HepG2 (cell line): ENCODE measurements at places on chromosomes 7 and 10. TPM values are rescaled to one million over a fixed set of nuclear protein-coding genes. Genes with fewer than 3 reads are reported as not detected.

- no peak overlapping the region for H3K4me3 ChIP-seq
- no peaks in the 10 kb centered on the region for H3K36me3 ChIP-seq
- DNase-seq = no peak
- H3K4me1 ChIP-seq = peaks cover 24% of the 10 kb centered on the region
- no peak overlapping the region for H3K27ac ChIP-seq
- no peaks in the 10 kb centered on the region for H3K27me3 ChIP-seq
These were observed 87.8 kb downstream of the TAF3 start for GRCh38 chr10:7906128-7906527.

The ZNF736 gene
- not detected in 2 replicates for total RNA-seq

DNA sequence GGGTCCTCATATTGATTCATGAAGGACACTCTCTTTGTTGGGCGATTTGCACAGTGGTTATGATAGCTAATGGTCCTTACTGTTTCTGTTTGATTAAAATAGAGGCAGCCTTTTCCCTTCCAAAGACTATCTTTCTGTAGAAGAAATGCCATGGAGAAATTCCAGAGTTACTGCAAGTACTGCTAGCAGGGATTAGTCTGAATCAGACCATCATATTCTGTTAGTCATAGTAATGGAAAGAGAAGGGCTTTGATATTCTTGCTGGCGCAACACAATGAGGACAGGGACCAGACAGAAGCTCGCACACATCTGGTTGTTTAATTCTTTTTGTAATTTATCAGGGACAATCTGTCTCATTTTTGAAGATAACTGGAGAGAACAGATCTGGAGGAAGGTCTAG, 304.5 kb upstream of the FZD8 start:
- H3K4me1 ChIP-seq = no peaks in the 10 kb centered on the region
- no peak overlapping the region for H3K27ac ChIP-seq
- no peak overlapping the region for H3K4me3 ChIP-seq
- no peaks in the 10 kb centered on the region for H3K27me3 ChIP-seq

- peaks cover 39% of the 10 kb centered on the region for H3K4me1 ChIP-seq
- no peaks in the 10 kb centered on the region for H3K27me3 ChIP-seq
- no peak for DNase-seq
- no peaks in the 10 kb centered on the region for H3K36me3 ChIP-seq
These were observed 24.3 kb downstream of the DDIT4 start for GRCh38 chr10:72297805-72298591.

DNA sequence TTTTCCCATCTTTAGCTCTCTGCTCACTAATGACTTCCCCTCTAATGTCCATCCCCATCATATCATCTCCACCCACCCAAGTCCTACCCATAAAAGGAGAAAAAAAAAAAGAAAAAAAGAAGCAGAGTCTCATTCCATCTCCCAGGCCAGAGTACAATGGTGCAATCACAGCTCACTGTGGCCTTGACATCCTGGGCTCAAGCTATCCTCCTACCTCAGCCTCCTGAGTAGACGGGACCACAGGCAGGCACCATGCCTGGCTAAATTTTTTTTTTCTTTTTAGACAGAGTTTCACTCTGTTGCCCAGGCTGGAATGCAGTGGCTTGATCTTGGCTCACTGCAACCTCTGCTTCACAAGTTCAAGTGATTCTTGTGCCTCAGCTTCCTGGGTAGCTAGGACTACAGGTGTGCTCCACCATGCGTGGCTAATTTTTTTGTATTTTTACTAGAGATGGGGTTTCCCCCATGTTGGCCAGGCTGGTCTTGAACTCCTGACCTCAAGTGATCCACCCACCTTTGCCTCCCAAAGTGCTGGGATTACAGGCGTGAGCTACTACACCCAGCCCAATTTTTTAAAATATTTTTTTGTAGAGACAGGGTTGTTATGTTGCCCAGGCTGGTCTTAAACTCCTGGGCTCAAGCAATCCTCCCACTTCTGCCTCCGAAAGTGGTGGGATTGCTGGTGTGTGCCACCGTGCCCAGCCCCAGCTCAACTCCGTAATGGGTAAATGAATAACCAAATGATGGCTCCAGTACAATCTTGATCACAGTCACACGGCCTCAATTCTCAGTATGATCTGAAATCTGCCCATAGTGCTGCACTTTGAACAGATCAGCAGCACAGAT, 24.6 kb upstream of the SGMS1 start:
- no peak for DNase-seq
- H3K36me3 ChIP-seq = no peaks in the 10 kb centered on the region
- H3K27ac ChIP-seq = no peak overlapping the region
- H3K27me3 ChIP-seq = no peaks in the 10 kb centered on the region; the same call in 1 of the 2 replicates

DNA sequence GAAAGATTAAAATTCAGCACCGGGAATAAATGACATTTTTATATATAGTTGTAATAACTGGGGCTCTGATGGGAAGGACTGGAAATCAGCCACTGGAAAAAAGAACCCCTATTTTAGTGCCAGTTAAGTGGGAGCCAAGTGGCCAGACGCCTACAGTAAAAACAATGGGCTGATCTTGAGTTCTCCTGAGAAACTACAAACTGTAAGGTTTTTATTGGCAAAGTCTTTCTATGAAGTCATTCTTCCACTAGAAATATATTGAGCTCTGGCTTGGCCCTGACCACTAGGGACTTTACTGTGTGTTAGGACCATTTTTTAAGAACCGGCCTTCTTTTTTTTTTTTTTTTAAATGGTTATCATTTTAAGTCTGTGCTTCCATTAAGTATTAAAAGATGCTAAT, 79.6 kb downstream of the ZNF22 start:
- no peaks in the 10 kb centered on the region for H3K36me3 ChIP-seq
- DNase-seq = no peak
- no peak overlapping the region for H3K4me3 ChIP-seq
- H3K27me3 ChIP-seq = no peaks in the 10 kb centered on the region; the same call in 1 of the 2 replicates
- H3K27ac ChIP-seq = no peak overlapping the region
- H3K4me1 ChIP-seq = no peaks in the 10 kb centered on the region

The HGF gene
- not detected in 2 replicates for total RNA-seq
